ENCODE measurements at places on chromosomes 12 and 14.

GRCh38 chr12:16344269-16344668 lies 3.2 kb upstream of the MGST1 start:
- DNase-seq: no peak

DNA sequence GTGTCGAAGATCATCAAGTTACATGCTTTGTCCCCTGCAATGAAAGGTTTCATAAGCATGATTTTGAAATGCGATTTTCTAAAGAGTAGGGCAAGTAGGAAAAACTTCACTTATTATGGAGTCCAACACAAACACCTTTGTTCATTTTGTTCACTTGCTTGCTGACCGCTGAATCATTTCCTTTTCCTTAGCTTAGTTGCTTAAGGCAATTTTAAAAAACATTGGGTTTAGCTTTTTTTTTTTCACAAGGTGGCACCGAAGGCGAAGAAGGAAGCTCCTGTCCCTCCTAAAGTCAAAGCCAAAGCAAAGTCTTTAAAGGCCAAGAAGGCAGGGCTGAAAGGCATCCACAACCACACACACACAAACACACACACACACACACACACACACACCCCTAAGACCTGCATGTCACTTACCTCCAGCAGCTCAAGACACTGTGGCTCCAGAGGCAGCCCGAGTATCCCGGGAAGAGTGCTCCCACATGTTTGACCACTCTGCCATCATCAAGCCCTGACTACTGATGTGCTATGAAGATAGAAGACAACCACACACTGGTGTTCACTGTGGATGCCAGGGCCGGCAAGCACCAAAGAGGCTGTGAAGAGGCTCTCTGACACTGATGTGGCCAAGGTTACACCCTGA lies 11.4 kb downstream of the MANSC1 start:
- no peak for DNase-seq

DNA sequence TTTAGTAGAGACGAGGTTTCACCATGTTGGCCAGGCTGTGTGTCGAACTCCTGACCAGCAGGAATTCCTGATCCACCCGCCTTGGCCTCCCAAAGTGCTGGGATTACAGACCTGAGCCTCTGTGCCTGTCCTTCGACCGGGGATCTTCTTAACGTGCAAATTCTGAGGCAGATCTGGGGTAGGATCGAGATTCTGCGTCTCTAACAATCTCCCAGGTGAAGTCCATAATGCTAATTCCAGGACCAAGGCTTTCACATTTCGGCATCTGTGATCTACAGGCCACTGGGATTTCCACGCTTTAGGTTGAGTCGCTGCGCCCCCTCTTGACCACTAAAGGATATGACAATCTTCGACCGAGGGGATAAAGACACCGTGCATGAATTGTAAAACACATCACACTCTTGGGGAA lies 24.8 kb downstream of the FOS start:
- DNase-seq: no peak

DNA sequence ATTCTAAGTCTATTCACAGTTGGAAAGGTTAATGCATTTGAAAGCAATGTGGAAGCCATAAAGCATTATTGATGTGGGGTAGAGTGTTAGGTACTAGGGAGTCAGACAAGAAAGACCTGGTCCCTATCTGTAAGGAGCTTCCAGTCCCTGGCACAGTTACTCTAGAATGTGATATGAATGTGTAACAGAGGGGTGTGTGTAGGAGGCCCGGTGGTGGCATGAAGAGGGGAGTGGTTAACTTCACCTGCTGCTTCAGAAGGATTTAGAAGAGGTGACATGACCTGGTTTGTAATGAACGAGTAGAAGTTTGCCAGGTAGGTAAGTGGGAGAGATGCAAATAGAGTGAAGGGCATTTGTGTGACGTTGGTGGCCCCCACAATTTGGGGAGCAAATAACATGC lies 15.1 kb upstream of the GALNT6 start:
- no peak for DNase-seq

GRCh38 chr12:47970843-47971242 lies 7.4 kb downstream of the TMEM106C start:
- DNase-seq: no peak

DNA sequence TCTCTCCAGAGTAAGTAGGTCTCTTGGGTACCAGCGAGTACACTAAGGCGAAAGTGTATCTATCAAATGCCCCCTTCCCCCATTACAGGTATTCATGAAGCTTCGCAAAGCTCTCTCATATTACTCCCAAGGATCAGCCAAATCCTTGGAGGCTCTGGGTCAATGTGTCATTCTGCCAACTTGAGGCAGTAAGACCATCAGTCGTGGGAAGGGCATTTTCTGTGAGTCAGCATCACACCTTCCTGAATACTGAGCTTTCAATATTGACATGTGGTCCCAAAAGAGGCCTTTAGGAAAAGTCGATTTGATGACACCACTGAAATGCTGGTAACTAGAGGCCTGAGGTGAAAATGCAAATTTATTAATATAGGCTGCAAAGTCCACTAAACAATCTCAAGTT lies 323.9 kb downstream of the LRIG3 start:
- no peak for DNase-seq

- no peak for DNase-seq
These were observed 161.1 kb downstream of the MYRFL start for GRCh38 chr12:69986114-69986513.

GRCh38 chr12:124190312-124191023 lies 104.4 kb upstream of the RFLNA start:
- DNase-seq: no peak

DNA sequence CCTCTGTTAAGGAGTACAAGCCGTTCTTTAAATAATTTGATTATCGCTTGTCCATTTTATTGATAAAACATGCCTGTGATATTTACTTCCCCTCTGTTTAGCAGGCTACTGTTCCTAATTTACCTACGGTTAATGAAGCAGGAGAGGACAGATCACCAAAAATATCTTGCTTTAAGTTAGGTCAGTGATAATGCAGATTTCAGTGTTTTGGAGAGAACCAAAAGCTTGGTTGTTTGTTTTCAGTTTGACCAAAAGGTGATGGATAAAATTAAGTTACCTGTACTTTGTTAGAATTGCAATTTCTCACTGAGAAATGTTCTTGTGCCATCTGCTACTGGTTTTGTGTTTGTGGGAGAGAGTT lies 958 bp downstream of the SPATS2 start:
- no peak for DNase-seq

GRCh38 chr14:34064349-34064748 lies 113.5 kb upstream of the EGLN3 start:
- no peak for DNase-seq

DNA sequence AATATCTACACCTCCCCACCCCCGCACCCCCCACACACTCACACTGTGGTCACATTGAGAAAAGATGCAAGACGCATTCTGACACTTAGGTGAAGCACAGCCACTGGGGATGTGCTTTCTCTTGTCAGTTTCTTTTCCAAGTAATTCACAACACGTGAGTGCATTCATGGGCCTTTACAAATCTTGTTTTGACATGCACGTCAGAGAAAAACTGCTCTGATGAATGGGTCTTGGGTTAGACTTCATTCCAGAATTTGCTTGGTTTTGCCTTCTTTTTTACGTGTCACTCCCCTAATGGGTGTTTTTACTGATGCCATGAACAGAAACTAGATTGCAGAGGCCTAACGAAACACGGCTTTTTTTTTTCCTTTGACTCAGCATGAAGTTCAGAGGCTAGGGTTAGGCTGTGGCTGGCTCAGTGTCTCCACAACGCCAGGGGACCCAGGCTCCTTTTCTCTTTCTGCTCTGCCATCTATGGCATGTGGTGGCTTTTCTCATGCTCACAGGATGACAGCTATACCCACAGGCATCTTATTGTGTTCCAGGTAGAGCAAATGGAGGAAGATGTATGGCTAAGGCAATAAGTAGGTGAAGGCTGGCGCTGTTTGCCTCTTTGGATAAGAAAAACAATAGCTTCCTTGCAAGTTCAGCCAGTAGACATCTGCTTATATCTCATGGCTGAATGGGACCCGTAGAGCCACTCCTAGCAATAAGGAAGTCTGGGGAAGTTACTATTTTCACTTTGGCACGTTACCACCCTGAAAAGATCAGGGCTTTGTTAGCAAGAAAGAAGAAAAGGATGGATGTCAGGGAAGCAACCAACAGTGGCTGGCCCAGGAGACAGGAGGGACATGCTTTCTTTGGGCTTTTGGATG lies 253.3 kb downstream of the SLC15A4 start:
- no peak for DNase-seq

GRCh38 chr12:127268213-127268612 lies 998.8 kb upstream of the TMEM132C start:
- no peak for DNase-seq

DNA sequence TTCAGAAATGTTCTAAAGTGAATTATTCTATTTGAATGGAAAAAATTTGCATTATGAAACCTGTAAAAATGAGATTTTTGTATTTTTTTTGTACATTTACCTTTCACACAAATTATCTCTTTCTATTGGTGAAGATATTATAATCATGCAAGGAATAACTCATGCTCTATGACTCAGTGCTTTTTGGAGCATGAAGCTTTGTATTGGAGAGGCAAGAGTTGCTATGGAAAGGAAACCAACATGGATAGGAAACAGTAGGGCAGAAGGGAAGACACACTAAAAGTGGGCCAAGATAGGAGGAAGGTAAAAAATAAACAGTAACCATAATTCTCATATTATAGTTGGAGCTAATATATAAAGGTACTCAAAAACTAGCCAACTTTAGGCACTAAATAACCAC lies 79.0 kb downstream of the PLCZ1 start:
- DNase-seq: peak; percentile 27

GRCh38 chr12:12476857-12477531 lies 85.7 kb downstream of the DUSP16 start:
- no peak for DNase-seq

- DNase-seq: no peak
These were observed 10.2 kb upstream of the SERPINA9 start for GRCh38 chr14:94485944-94486841.

- no peak for DNase-seq
These were observed 581 bp downstream of the PITPNM2 start for GRCh38 chr12:123150275-123150743.

Data from epithelial cell of proximal tubule (primary cell).